Mesothelial cell of epicardium (in vitro differentiated cells): ENCODE measurements at places on chromosomes 3 and 15.

DNA sequence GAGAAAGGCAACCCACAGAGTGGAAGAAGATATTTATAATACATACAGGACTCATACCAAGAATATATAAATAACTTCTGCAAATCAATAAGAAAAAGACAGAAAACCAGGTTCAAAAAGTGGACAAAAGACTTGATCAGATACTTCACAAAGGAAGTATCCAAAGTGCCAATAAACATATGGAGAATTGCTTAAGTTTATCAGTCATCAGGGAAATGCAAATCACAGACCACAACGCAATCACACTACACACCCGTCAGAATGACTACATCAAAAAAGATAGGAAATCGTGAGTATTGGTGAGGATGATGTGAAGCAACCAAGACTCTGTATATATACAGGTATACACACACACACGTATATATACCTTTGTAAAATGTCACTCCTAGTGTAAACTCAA lies 180.6 kb downstream of the FAM43A start:
- no peak for DNase-seq

DNA sequence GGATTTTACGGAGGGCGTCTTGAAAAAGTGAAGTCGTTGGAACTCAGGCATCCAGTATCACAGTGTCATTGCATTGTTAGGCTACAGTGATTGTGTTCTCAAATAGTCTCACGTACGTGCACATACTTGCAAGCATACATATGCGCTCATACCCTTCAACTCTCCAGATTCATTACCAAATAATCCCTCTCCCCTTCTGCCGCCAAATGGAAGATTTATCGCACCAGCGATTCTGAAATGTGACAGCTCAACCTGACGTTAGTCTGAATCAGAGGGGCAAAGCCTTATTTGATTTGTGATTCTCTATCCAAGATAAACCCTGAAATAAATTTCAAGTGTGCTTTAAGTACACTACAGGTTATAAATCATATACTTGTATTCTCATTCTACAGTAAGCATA lies 119.4 kb downstream of the GADL1 start:
- DNase-seq, result no peak

- DNase-seq, result no peak
Measured at GRCh38 chr3:135304378-135304777, 509.3 kb downstream of the EPHB1 start.

- no peak for DNase-seq
Measured at GRCh38 chr3:138188013-138188730, 1.1 kb downstream of the ARMC8 start.

DNA sequence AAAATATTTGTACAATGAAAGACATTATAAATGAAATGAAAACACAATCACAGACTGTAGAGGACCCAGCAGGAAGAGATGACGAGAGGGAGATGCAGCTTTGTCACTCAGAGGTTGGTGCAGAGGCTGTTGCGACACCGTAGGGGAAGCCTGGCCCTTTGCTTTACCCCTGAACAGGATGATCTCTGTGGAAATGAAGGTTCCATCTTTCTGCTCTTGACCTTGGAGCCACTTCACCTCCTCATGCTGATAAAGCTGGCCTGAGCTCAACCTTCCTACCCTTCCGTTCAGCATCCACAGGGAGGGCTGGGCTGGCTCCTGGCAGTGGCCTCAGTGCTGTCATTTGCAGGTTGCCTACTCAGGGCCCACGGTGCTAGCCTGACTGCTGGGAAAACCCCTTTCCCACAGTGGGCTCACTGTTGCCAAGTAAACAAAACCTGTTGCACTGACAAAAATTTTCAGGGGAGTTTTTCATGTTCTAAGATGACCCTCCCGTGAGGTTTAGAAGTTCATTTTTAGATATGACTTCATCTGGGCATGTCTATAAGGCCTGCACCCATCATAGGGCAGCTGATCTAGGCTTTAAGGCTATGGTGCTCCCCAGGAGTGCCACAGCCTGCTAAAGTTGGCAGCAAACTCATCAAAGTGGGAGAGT lies 3.0 kb upstream of the CD80 start:
- no peak for DNase-seq

DNA sequence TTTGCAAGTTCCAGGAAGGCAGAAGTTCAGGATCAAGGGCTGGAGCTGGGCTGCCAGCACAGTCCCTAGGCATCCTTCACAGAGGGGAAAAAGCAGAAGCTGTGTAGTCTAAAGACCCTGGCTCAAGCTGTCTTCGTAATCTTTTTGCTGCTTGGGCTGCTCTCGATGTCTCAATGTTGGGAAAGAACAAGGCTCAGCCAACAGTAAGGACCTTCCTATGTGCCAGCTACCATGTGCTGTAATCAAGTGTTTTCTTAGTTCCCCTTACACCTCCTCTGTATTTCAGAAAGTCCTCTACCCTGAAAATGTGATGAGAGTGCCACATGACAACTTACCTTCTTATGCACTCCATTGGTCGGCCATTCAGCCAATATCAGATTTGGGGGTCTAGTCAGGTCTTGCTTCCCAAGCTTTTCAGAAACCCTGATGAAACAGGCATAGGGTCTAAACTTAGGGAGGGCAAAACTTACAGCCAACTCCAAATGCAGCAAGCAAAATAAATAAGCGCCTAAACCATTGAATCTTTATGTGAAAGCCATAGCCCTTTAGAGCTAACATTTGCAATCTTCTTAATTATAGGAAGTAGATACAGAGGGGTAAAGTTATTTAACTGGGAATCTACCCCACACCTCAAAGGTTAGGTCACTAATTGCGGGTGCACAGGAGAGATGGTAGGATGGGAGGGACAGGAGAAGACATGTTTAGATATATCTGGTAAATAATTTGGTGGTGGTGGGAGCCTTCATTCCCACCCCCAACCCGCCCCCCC lies 1.2 kb upstream of the EDEM1 start:
- DNase-seq, result no peak

GRCh38 chr3:96754128-96754527 lies 60.3 kb upstream of the EPHA6 start:
- DNase-seq, result no peak

DNA sequence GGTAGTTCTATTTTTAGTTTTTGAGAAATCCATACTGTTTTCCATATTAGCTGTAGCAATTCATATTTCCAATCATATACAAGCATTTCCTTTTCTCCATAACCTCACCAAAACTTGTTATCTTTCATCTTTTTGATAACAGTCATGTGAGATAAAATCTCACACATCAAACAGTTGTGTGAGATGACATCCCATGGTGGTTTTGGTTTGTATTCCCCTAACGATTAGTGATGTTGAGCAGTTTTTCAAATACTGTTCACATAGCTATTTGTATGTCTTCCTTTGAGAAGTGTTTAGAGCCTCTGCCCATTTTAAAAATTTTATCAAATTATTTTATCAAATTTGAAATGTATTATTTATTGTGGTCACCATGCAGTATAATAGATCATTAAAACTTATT lies 50.4 kb downstream of the FAM227B start:
- no peak for DNase-seq

DNA sequence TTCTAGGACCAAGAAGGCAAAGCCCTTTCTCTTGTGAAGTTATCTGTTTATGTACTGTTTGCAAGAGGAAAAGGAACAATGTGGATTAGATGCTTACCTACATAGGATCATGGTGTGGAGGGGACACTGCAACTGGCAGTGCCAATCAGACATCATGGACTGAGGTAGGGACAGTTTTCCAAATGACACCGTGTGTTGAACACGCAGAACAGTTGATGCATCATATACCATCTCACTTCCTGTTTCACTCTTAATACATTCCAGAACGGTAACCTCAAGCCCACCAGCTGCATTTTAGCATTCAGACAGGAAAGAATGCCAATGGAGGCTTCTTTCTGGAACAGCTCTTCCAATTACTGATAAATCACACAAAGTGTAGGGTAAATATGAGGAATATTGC lies 397.7 kb upstream of the LMCD1 start:
- no peak for DNase-seq

- DNase-seq, result no peak
Measured at GRCh38 chr3:112335434-112335781, 2.5 kb downstream of the CD200 start.

- DNase-seq, result no peak
Measured at GRCh38 chr3:132253262-132253878, 63.8 kb upstream of the ACP3 start.

DNA sequence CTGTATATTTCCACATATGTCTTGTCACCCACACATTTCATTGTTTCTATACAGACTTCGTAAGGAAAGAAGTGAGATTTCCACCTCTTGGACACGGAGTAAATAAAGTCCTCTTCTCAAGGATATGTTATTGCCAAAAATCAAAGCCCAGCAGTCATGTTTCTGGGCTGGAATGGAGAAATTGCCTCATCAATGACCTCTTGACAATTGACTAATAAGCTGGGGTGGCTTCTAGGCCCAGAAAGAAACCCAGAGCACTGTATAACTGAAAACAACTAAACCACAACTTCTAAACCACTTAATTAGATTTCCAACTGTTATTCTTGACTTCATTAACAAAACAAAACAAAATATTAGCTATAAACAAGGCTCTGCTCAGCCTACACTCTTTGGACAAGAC lies 56.4 kb upstream of the SLC24A5 start:
- DNase-seq, result no peak

DNA sequence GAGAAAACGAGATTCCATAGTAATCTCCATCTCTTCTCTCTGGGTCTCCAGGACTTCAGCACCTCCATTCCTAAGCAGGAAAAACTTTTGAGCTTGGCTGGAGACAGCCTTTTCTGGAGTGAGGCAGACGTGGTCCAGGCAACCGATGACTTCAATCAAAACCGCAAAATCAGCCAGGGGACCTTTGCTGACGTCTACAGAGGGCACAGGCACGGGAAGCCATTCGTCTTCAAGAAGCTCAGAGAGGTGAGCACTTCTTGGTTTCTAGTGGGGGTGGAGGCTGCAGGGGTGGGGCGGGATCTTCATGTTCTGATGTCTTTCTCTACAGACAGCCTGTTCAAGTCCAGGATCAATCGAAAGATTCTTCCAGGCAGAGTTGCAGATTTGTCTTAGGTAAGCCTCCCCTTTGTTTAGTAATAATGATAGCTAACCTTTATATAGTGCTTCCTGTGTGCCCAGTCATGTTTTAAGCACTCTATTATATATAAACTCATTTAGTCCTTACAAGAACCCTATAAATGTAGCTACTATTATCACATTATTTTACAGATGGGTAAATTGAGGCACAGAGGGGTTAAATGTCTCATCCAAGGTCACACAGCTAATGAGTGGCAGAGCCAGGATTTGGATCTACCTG lies 35.0 kb upstream of the TATDN2 start:
- no peak for DNase-seq

DNA sequence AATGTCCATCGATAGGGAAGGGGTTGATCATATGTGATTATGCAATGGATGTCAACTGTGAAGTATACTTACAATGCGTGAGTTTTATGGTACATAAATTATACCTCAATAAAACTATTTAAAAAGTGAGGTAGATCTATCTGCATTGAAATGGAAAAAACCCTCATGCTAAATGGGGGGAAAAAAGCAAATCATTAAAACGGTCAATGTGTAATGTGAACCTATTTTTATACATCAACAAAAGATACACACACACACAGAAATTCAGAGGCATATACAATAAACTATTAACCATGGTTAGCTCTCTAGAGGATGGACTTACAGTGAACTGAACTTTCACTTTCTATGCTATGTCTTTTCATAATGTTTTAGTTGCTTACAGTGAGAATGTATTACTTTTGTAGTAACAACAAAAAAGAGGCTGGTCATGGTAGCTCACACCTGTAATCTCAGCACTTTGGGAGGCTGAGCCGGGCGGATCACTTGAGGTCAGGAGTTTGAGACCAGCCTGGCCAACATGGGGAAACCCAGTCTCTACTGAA lies 23.1 kb downstream of the STIMATE start:
- no peak for DNase-seq

DNA sequence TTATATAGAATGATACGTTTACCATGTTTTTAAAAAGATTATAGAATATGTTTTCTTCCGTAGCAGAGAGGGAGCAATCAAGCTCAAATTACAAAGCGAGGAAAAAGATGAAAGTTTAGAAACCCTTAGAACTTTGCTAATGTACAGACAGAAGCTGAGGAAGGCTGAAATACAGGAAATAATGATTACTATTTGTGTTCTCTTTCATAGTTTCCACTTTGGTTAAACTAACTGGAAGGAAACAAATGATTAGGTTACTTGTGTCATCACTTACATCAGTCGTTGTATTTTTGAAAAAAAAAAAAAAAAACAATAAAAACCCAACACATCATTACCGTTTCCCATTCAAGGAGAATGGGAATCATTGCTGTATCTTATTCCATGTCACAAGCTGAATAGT lies 337.8 kb upstream of the CBLB start:
- no peak for DNase-seq

DNA sequence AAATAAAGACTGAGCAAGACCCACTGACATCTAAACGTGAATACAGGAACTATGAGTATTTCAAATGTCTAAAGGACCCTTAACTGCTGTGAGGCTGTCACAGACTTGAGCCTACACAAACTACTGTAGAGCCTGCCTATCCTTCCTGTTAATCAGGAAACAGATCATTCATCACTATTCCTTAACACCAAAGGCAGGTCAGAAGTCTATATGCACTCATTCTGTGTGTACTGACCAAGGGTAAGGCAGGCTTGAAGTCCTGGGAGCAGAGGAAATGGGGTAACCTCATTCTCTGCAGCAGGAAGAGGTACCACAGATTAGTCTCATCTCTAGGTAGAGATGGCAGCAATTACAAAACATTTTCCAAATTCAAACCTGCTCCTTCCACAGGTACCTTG lies 30.7 kb downstream of the NPTN start:
- no peak for DNase-seq

GRCh38 chr3:116591236-116591635 lies 118.3 kb upstream of the TUSC7 start:
- DNase-seq, result no peak

- no peak for DNase-seq
Measured at GRCh38 chr3:73249047-73249446, 187.6 kb downstream of the EBLN2 start.

GRCh38 chr3:184733181-184733580 lies 21.3 kb upstream of the MAGEF1 start:
- DNase-seq, result no peak

- no peak for DNase-seq
Measured at GRCh38 chr3:32844322-32844654, 26.5 kb downstream of the TRIM71 start.

DNA sequence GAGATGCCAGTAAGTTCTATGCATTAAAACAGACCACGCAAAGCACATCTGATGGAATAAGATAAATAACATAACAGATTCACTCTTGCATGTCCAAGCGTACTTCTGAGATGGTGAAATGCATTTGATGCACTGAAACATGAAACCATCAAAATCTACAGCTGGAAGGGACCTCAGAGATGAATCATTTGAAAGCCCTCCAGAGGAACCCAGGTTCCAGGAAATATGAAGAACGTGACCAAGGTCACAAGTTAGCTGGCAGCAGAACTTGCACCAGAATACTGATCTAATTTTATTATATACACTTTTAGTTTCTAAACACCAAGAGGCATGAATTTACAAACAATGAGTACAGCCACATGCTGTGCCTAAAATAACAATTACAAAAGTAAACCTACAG lies 957.1 kb downstream of the FHIT start:
- DNase-seq, result no peak

- no peak for DNase-seq
Measured at GRCh38 chr15:81530271-81530691, 156.3 kb upstream of the TMC3 start.

- DNase-seq, result no peak
Measured at GRCh38 chr15:82228750-82229149, 33.8 kb downstream of the EFL1 start.
